Motor neuron (in vitro differentiated cells): ENCODE measurements at places on chromosomes 11 and 22. TPM values are rescaled to one million over a fixed set of nuclear protein-coding genes. Genes with fewer than 3 reads are reported as not detected.

DNA sequence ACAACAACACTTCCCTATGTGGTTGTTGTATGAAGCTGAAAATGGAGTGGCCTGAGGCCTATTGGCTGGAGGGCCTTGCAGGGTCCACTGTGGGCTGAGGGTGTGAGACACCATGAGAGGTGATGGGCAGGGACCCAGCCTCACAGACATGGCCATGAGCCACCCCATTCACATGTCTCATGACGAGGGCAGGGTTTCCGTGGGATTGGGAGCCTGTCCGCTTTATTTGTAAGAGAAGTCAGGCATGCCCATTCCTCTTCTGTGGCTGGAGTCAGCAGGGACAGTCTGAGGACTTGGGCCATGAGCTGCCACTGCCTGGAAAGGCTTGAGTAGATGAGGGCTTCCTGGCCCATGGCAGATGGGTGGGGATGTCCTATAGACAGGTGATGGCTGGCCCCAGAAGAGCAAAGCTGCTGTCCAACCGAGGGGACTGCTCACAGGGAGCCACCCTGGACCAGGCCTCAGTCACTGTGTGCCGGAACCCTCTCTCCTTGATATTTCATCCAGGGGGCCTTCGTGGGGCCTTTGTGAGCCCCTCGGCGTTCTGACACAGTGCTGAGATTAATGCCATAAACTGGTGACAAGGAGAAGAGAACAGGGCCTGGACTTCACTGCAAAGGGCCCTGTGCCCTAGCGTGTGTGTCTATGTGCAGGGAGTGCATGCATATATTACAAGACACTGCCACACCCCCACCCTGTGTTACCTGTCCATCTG lies 971.9 kb downstream of the BRD1 start:
- no peak for ATAC-seq

DNA sequence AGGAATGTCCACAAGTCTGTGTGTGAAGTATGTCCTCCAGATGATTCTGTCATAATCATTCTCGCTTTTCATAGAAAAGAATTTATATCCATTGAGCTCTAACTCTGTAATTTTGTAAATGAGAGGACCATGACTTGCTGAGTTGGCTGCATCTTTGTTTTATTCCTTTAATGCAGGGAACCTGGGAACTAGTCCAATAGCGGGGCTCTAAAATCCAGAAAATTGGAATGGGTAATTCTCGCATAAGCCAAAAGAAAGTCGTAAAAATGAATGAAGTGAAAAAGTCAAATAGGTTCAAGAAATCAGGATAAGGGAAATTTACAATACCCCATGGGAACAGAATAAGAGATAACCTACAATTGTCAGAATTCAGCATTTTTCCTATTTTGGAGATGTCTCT lies 232.5 kb downstream of the RAB38 start:
- no peak for ATAC-seq

OR8A1 gene
- total RNA-seq = 0.05 TPM in 1 of 2 replicates, not detected in the other

GRCh38 chr11:17798253-17798652 lies 63.7 kb downstream of the KCNC1 start:
- peak; percentile 90 for ATAC-seq

CRYBA4 gene
- not detected in 2 replicates for total RNA-seq

MYOD1 gene
- 0.24 TPM in 1 of 2 replicates, not detected in the other for total RNA-seq

- peak; percentile 99 for ATAC-seq
Measured at GRCh38 chr11:6799402-6799801, at the start of gene OR6A2. Gene OR6A2, minus strand, starts transcription at chr11:6799689. Its CDS starts 3,981 bp downstream, at chr11:6795708.

GRCh38 chr11:46889689-46890475 lies 28.5 kb downstream of the LRP4 start:
- peak; percentile 84 for ATAC-seq

CCDC116 gene
- 0.25 and 0.81 TPM in 2 replicates for total RNA-seq

- ATAC-seq = no peak
Measured at GRCh38 chr22:18048441-18048898, 24.1 kb upstream of the MICAL3 start.

GRCh38 chr11:115916608-115917007 lies 412.4 kb upstream of the CADM1 start:
- ATAC-seq = no peak

DNA sequence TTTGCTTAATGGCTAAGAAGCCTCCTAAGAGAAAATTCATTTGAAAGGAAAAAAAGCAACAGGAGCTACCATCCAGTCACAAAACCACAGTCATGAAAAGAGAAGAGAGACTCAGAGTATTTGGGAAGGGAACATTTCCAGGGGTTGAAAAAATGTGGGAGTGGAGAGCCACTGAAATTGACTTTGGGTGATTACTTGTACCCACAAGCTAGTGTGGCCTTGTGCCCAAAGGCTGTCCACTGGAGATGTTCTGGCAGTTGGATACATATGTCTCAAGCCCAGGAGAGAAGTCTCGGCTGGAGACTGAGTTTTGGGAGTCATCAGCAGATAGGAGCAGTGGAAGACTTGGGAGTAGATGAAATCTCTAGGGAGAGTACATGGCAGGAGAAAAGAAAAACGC lies 3.2 kb upstream of the APOA5 start:
- ATAC-seq = no peak

DNA sequence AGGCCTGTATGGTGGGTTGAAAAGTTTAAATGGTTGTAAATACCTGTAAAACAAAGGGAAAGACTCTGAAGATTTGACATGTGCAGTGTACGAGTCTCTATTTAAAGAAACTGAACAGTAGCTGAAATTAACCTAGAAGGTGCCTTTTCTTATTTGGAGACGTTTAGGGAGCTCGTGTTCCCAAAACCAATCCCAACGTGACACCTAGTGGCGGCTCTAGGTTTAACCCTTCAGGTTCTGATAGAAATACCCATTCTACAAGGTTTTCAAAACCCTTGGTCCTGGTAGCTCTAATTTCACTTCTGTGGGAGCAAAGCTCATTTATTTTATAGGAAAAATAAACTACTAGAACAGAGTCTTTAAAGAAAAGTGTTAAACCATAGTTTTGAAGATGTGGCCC lies 258.3 kb downstream of the LRRC4C start:
- ATAC-seq = no peak

GRCh38 chr22:44719586-44720368 lies 17.8 kb downstream of the PRR5 start:
- ATAC-seq = peak; percentile 42

DNA sequence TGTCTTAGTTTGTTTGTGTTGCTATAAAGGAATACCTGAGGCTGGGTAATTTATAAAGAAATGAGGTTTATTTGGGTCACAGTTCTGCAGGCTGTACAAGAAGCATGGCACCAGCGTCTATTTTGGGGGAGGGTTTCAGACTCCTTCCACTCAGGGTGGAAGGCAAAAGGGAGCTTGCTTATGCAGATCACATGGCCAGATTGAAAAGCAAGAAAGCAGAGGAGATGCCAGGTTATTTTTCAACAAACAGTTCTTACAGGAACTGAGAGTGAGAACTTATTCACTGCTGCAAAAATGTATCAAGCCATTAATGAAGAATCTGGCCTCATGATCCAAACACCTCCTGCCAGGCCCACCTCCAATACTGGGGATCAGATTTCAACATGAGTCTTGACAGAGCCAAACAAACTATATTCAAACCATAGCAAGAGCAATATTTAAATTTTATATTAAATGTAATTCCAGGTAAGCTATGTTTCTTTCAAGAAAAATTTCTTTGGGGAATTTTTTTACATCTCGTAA lies 66.9 kb downstream of the NXPE2 start:
- no peak for ATAC-seq

- ATAC-seq = no peak
Measured at GRCh38 chr11:6027501-6027900, 3.1 kb downstream of the OR56A1 start.

DNA sequence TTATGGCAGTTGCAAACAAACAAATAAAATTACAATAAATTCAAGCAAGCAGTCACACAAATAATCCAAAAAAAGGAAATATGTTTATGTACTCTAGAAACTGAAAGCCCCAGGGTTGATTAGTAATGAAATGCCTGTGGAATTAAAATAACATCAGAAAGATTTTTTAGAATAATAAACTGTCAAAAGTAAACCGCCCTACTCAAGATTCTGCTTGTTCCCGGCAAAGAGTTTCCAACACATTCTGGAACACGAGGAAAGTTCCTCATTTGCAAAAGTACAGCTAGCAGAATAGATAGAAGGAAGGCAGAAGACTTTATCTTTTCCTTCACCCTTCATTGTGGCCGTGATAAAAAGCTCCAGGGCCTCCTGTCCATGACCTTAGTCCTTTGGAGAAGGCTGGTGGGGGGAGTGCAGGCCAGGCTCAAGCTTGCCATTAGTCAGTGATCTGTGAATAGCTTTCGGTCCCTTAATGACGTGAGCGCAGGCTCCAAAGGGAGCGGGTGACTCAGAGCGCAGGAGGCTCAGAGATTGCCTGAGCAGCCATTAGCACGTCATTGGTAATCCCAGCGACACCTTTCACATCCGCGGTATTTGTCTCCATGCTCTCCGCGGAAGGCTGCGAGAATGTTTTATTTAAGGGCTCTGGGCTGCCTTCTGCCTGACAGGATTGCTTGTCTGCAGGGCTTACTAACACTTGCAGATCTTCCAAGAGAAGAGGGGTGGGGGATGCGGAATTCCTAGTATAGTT lies 458.3 kb downstream of the METTL15 start:
- peak; percentile 100 for ATAC-seq

- ATAC-seq = no peak
Measured at GRCh38 chr11:1937616-1938342, 9.4 kb upstream of the MRPL23 start.

DNA sequence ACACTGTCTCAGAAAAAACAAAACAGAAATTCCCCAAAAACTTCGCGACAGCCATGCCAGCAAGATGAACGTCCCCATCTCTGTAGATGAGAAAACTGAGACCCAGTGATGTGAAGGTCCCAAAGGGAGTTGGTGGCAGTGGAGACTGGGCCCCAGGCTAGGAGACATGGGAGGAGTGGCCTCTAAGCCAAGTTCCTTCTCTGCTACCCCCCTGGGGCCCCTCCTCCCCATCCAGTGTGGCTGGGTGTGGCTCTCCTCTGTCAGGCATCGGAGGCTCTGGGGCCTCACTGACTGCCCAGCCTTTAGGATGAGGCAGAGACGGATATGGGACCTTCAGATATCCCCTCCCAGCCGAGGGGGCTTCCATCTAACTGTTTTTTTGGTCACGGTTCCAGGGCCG lies 9.8 kb downstream of the RELT start:
- ATAC-seq = peak; percentile 14

SERHL2 gene
- total RNA-seq = 0.87 and 1.6 TPM in 2 replicates

- ATAC-seq = no peak
Measured at GRCh38 chr22:29112681-29113080, 39.8 kb downstream of the KREMEN1 start.

DNA sequence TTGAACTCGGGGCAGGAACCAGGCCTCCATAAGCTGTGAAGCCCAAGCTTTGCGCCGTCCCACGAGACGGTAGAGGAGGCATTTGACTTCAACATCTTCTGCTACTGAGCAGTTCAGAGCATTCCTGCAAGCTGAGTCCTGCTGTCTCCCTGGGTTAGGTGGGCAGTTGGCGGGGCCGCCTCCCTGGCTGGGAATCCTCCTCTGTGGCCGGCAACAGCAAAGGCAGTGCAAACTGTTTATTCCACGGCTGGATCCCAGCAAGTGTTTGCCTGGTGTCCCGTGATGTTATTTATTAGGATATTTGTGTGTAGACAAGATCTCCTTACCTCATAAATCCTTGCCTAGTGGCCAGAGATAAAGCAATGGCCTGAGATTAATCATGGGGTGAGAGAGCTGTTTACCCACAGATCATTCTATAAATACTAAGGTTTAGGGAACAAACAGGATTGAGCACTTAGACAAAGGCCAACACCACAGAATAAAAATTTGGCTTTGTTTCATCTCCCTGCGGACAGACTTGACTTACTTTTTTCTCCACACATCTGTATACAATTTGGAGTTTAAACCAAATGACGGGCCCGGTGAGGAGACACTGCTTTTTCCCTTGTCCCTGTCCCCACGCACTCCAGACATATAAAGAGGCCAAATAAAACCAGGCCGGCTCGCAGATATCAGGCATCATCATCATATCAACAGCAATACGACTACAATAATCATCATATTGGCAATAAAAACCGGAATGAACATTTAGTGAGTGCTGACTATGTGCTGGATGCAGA lies 63.4 kb downstream of the NAT10 start:
- ATAC-seq = peak; percentile 87

SOX6 gene
- 1.2 and 1.4 TPM in 2 replicates for total RNA-seq

DNA sequence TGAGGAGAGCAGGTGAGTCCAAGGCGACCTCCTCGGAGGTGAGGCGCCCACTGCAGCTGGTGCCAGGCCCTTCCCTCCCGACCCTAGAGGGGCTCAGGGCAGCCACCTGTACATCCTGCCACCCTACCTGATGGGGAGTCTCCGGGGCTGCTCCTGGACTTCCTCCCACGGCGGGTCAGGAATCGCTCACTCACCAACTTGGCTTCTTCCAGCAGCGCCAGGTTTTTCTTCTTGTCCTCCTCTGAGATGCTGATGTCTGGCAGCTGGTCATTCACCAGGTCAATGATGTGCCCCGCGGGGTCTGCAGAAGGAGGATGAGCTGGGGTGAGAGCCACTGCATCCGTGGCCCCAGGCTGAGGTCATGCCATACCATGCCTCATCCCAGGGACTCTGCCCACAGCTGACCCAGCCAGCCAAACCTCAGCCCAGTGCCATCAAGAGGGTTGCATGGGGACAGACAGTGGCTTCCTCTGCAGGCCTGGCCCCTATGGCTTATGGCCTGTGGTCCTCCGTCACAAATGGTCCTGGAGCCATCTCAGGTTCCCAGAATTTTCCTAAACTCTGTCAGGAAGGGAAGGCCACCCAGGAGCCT lies 61.0 kb upstream of the LYVE1 start:
- ATAC-seq = no peak

DNA sequence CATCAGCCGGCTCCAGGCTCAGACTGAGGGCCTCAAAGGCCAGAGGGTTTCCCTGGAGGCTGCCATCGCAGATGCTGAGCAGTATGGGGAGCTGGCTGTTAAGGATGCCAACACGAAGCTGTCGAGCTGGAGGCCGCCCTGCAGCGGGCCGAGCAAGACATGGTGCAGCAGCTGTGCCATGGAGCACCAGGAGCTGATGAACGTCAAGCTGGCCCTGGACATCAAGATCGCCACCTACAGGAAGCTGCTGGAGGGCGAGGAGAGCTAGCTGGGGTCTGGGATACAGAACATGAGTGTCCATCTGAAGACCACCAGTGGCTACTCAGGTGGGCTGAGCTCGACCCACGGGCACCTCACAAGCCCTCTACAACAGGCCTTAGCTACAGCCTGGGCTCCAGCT lies 4.0 kb upstream of the SCUBE2 start:
- ATAC-seq = no peak

DNA sequence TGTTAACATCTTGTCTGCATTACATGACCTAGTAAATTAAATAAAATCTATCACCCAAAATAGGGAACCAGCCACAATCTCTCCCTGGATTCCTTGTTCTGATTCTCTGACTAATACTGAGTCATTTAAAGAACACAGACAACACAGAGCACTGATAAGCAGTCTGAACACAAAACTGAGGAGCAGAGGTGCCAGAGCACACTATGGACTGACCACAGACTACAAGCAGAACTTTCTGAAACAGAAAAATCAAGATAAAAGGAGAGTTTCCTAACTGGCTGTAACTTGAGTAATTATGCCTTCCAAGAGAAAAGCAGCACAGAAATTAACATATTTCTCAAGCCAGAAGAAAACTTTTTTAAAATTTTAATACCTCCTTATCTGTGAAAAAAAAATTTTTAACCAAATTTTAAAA lies 128.8 kb downstream of the SGSM3 start:
- ATAC-seq = peak; percentile 31
